ENCODE measurements at places on chromosomes 11 and 22. TPM values are rescaled to one million over a fixed set of nuclear protein-coding genes. Genes with fewer than 3 reads are reported as not detected.

Gene UPK2
- total RNA-seq = not detected

Gene MAPK8IP1
- total RNA-seq = 10.2 TPM

Gene LGR4
- 0.39 TPM for total RNA-seq

Gene C11orf87
- total RNA-seq = 0.08 TPM

Gene CNTF
- total RNA-seq = 4.3 TPM

Gene C22orf31
- not detected for total RNA-seq

- DNase-seq = no peak
- peaks cover 8% of the 10 kb centered on the region for H3K4me1 ChIP-seq
- no peak overlapping the region for H3K27ac ChIP-seq
- H3K27me3 ChIP-seq = peaks cover 15% of the 10 kb centered on the region
These were observed 28.3 kb downstream of the SLC1A2 start for GRCh38 chr11:35390737-35391682.

DNA sequence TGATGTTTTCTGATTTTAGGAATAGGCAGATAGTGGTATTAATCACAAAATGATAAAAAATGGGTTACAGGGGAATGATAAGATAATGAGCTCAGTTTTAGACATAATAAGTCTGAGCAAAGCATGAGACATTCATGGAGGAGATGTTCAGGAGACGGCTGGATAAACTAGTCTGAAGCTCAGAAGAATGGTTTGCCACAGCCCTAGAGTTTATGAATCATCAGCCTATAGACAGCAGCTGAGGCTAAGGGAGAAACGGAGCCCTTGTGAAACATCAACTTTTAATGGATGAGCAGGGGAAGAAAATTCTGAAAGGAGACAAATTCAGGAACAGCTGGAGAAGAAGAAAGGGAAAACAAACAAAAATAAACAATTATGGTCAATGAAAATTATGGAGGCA, 87.2 kb downstream of the RELT start:
- H3K27me3 ChIP-seq = no peaks in the 10 kb centered on the region
- peaks cover 11% of the 10 kb centered on the region for H3K36me3 ChIP-seq
- no peak overlapping the region for H3K4me3 ChIP-seq
- no peak for DNase-seq

DNA sequence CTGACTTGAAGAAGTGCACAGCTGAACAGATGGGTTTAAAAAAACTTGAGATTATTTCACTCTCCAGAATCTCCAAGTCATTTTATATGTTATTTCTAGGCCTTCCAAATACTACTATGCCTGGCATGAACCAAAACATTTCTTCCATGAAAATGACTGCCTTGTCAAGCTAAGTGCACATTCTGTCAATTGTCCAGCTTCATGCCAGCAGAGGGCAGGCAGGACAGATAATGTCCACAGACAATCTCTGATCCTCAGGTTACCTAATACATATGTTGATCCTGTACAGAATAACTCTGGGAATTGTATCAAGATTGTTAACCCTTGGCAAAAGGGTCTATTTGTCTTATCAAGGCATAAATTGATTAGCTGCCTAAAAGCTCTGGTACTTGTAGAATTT, 229.5 kb downstream of the AASDHPPT start:
- no peaks in the 10 kb centered on the region for H3K27me3 ChIP-seq
- no peaks in the 10 kb centered on the region for H3K36me3 ChIP-seq
- DNase-seq = no peak
- no peak overlapping the region for H3K4me3 ChIP-seq
- no peaks in the 10 kb centered on the region for H3K4me1 ChIP-seq
- no peak overlapping the region for H3K27ac ChIP-seq

DNA sequence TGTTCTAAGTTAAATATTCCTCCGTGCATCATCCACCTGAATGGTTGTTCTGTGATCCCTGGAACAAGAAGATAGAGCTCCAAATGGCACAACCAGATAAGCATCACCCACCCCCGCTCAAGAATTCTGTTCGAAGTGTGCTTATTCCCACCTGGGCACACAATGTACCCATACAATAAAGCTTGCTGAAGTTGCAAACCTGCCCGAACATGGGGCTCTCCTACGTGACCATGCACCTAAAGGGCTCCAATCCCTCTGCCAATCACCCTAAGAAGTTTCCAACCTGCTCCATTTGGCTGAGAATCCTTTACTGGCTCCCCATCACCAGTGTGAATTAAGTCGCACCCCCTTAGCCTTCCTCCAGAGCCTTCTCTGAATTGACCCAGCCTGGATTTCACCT, 1157.4 kb downstream of the TBC1D22A start:
- peaks cover 14% of the 10 kb centered on the region for H3K27me3 ChIP-seq
- no peaks in the 10 kb centered on the region for H3K36me3 ChIP-seq
- H3K4me1 ChIP-seq = no peaks in the 10 kb centered on the region
- H3K27ac ChIP-seq = no peak overlapping the region
- no peak for DNase-seq

GRCh38 chr11:27916541-27917100, 191.3 kb downstream of the KIF18A start:
- no peak for DNase-seq
- H3K27ac ChIP-seq = no peak overlapping the region
- no peaks in the 10 kb centered on the region for H3K36me3 ChIP-seq

DNA sequence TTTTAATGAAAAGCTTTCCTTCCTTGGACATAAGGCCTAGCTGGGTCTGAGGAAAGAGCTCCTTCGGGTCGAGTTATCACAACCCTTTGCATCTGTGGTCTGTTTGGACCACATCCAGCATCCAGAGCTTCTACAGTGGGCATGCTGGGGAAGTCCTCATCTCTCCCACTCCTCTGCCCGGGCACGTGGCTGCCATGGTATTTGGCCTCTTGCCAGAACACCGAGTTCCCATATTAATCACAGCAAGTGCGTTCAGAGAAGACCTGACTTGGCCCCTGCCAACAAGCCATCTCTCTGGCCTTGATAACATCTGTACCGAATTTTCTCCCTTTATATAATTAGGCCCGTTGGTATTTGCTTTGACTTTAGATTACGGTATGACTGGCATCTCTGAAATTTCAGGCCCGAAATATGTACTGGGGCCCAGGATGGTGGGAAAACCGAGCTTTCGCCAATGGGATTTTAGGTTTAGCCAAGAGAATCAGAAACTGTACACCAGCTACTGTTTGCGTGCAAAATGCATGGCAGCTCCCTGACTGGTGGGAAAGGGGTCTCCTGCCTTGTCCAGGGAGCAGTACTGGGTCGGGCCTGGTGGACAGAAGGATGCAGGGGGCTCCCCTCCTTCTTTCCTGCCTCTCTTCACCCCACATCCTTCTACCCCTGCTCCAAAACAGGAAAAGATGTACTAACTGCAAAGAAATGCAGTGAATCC, 90.0 kb downstream of the MICAL2 start:
- peaks cover 2% of the 10 kb centered on the region for H3K36me3 ChIP-seq
- DNase-seq = no peak
- H3K4me3 ChIP-seq = peak overlapping the region; percentile 61
- H3K27me3 ChIP-seq = no peaks in the 10 kb centered on the region
- H3K27ac ChIP-seq = peak overlapping the region; percentile 100
- peaks cover 70% of the 10 kb centered on the region for H3K4me1 ChIP-seq

- no peaks in the 10 kb centered on the region for H3K36me3 ChIP-seq
- DNase-seq = no peak
- no peaks in the 10 kb centered on the region for H3K4me1 ChIP-seq
These were observed 127.2 kb upstream of the ALX4 start for GRCh38 chr11:44437122-44437521.

DNA sequence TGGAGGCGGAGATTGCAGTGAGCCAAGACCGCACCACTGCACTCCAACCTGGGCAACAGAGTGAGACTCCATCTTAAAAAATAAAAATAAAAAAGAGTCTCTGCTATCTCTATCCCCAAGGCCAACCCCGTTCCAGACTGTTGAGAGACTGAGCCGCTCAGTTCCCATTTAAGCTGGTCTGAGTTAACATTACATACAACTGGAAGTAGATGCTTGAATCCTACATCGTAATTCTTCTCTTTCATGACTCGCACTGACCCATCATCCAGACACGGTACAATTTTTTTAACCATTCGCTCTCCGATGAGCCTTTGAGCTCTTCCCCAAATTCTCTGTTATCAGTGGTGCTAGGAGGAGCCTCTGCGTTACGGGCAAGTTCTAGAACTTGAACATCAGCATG, 4.9 kb upstream of the CYTH4 start:
- no peak overlapping the region for H3K4me3 ChIP-seq
- H3K36me3 ChIP-seq = peaks cover 3% of the 10 kb centered on the region
- DNase-seq = no peak
- no peaks in the 10 kb centered on the region for H3K27me3 ChIP-seq
- H3K27ac ChIP-seq = no peak overlapping the region

GRCh38 chr22:12601870-12602779, 2925.9 kb upstream of the OR11H1 start:
- H3K27me3 ChIP-seq = no peaks in the 10 kb centered on the region
- no peak for DNase-seq
- H3K4me3 ChIP-seq = no peak overlapping the region

DNA sequence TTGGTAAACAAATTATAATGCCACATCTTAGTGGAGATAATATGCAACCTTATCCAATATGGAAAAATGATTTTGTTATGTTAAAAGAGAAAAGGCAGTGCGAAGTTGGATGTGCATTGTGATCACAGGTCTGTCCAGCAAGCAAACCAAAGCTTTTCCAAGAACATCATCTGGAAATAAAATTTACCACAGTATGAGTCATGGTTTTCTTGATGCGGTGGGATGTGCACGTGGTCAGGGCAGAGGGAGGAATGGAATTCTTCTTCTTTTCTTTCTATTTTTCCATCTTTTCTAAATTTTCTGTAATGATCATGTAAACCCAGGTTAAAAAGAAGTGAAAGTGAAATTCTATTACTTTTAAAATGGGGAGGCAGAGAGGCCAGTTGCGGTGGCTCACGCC, 169.8 kb downstream of the C11orf91 start:
- H3K4me1 ChIP-seq = no peaks in the 10 kb centered on the region
- no peak for DNase-seq
- peaks cover 26% of the 10 kb centered on the region for H3K27me3 ChIP-seq
- H3K36me3 ChIP-seq = no peaks in the 10 kb centered on the region
- no peak overlapping the region for H3K4me3 ChIP-seq

- H3K27ac ChIP-seq = peak overlapping the region; percentile 29
- DNase-seq = no peak
- H3K27me3 ChIP-seq = no peaks in the 10 kb centered on the region
- H3K4me1 ChIP-seq = peaks cover 3% of the 10 kb centered on the region
- peaks cover 10% of the 10 kb centered on the region for H3K36me3 ChIP-seq
These were observed 20.7 kb upstream of the CDC42EP2 start for GRCh38 chr11:65293909-65294381.

- peaks cover 23% of the 10 kb centered on the region for H3K27me3 ChIP-seq
- no peak overlapping the region for H3K4me3 ChIP-seq
- H3K27ac ChIP-seq = no peak overlapping the region
- DNase-seq = no peak
These were observed 372.6 kb upstream of the NARS2 start for GRCh38 chr11:78946945-78947902.

GRCh38 chr22:20159076-20159475, 8.2 kb upstream of the CCDC188 start:
- H3K4me1 ChIP-seq = peaks cover 4% of the 10 kb centered on the region
- no peak overlapping the region for H3K4me3 ChIP-seq
- H3K27ac ChIP-seq = no peak overlapping the region
- no peaks in the 10 kb centered on the region for H3K27me3 ChIP-seq
- no peak for DNase-seq
- H3K36me3 ChIP-seq = no peaks in the 10 kb centered on the region

GRCh38 chr11:69440876-69441275, 40.6 kb upstream of the LINC01488 start:
- no peaks in the 10 kb centered on the region for H3K36me3 ChIP-seq
- H3K27me3 ChIP-seq = peaks cover 14% of the 10 kb centered on the region
- H3K27ac ChIP-seq = no peak overlapping the region
- H3K4me3 ChIP-seq = no peak overlapping the region
- no peak for DNase-seq

All from T-helper 17 cell (primary cell).